NCI-H226 (cell line): ENCODE measurements at places on chromosomes 4 and X.

DNA sequence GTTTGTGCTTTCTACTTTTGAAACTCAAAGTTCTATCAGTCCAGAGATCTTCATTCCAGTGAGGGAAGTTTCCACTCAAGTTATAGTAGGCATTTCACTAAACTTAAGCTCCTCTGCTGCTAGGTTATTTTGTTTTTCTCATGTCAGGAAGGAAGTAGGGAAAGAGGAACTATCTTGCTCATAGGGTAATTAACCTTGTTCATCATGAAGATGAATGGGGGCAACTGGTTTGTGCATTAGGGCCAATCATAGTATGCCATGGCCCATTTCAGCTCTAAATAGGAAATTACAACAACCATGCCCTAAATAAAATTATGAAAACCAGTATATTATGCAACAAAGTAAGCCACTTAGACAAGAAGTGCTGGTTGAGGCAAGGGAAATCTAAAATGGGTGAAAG is 804.7 kb upstream of the NDST4 start:
- DNase-seq = no peak

DNA sequence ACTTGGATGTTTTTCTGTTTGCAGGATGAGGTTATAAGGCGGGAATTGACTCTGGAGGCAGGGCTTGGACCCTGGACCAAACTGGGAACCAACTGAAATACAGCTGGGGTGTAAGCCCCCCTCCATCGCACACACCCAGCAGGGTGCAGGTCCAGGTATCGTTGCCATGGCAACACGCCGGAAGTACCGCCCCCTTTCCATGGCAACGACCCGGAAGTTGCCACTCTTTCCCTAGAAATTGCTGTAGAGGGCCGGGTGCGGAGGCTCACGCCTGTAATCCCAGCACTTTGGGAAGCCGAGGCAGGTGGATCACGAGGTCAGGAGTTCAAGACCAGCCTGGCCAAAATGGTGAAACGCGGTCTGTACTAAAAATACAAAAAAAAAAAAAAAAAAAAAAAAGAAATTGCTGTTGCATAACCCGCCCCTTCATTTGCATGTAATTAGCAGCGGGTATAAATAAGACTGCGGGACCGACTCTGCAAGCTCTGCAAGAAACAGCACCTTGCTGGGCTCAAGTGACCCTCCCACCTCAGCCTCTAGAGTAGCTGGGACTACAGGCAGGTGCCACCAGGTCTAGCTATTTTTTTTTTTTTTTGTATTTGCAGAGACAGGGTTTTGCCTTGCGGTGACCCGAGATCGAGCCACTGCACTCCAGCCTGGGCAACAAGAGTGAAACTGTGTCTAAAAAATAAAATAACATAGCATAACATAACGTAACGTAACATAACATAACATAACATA is 139.6 kb downstream of the CRLF2 start:
- no peak for DNase-seq

DNA sequence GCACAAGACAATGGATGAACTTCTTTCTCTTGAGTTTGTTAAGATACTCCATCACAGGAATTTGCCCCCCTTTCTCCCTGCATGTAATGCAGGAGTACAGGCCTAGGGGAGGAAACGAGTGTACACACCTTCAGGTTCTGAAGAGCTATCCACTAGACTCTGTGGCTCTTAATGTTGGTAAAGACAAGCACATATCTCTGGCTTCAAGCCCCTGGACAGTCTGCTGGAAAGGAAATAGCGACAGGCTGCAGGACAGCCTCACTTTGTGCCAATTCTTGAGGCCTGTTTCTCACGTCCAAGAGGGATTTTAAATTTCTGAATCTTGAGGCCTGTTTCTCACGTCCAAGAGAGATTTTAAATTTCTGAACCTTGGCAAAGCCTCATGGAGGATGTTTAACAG is 87.1 kb downstream of the RLIM start:
- DNase-seq = no peak

GRCh38 chr4:30399476-30399875 is 320.7 kb upstream of the PCDH7 start:
- no peak for DNase-seq

GRCh38 chrX:19085666-19086065 is 36.6 kb downstream of the ADGRG2 start:
- DNase-seq = no peak

DNA sequence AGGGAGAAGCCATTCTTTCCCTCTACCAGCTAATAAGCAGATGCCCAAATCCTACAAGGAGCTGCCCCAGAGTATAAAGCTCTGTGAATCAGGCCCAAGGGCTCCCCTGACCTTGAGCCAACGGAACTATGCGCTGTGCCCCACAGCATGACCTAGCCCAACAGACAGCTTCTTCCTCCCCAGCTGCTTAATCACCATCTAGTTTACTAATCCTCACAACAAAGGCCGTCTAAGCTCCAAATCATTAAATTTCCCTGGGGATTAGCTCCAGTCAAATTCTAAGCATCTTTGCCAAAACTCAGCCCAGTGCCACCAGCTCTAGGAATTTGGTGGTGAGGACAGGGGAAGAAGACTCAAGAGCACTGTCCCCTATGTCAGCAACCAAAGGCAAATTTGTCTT is 113.1 kb downstream of the SHROOM4 start:
- DNase-seq = no peak

- peak; percentile 9 for DNase-seq
Measured at GRCh38 chr4:78945651-78946179, 6.5 kb upstream of the PAQR3 start.
